ENCODE measurements at places on chromosomes 16 and 17.
A peak's percentile ranks its signal among the peaks of the same experiment; 100 is the strongest.

GRCh38 chr16:59748531-59748930 is 1014.4 kb upstream of the GOT2 start:
- no peak for DNase-seq

DNA sequence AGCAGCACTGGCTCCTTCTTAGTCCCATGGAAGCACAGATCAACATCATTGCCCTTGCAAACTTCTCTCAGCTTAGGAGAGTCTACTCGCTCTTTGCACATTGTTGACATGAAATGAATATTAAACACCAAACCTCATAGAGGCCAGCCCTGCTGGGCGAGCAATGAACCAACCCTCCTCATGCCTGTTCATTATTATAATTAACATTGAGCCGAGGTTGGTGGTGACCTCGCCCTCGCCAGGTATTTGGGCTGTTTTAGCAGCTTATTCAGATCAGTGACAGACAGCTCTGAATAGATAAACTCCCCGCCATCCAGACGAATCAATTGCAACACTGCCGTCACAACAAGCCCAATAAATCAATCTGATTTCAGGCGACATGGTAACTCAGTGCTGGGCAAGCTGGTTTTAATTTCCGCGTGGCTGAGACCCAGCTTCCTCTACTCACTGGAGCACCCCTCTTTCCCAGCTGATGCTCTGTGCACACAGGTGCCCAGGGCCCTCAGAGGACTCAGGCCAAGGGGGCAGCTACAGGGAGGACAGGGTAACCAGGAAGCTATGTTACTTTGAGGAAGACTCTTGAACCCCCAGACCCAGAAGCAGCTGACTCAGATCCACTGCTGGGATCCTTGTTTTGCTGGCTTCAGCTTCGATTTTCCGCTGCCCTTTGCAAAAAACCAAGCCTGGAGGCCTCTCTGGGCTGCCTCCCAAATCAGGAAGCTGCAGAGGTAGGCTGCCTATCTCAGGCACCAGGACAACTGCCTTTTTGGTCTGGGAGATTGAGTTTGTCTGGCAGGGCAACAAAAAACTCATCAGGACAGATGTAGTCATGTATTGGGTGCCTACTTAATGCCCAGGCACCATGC is 10.7 kb upstream of the SEZ6 start:
- DNase-seq = no peak

DNA sequence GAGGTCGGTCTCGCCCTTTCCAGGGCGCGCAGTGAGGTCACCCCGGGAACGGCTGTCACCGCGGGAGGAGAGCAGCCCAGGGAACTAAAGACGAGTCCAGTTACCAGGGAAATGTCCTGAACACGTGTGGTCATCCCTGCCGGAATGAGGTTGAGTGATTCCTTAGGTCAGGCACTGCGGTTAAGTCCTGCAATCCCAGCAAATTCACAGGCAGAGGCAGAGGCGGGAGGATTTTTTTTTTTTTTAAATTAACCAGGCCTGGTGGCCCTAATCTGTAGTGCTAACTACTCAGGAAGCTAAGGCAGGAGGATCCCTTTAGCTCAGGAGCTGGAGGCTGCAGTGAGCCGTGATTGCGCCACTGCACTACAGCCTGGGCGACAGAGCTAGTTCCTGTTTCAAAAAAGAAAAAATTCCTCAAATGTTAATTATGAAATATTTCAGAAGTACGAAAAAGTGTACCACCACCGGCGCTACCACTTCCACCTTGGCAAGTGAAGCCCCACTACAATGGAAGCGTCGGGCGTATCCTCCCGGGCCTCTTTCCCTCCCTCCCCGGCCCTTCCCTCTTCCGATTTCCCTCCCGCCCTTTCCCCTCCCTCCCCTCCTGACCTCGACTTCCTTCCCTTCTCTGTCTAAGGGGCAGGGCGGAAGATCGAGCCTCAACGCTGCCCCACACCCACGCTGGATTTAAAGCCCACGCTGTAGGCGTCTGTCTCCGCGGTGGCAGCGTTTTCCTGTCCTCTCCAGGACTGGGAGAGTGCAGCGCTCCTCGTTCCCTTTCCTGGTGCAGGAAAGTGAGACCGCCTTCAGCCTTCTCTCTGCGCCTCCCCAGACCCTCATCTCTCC is 27.3 kb downstream of the SLFN11 start:
- peak; percentile 53 for DNase-seq

DNA sequence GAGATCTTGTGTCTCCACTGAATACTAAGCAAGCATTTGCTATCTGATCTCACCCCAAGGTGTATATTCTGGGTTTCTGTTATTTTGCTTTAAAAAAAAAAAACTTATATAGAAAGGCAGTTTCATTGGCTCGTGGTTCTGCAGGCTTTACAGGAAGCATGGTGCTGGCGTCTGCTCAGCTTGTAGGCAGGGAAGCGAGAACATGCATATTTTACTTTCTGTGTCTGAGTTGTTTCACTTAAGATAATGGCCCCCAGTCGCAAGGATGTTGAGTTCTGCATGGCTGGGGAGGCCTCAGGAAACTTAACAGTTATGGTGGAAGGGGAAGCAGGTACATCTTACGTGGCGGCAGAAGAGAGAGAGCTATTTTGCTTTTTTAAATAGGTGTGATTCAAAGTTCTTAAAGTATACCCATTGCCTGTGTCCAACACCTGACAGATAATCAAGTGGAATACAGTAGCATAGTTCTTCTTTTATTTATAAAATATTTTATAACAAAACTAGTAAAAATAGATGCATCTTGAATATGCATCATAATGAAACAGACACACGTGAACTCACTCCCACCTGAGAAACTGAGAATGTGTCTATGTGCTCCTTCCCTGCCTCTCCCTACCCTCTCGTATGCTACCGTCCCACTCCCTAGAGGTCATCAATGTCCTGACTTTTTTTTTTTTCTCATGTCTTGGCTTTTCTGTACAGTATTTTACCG is 15.4 kb upstream of the ARHGAP17 start:
- peak; percentile 46 for DNase-seq

DNA sequence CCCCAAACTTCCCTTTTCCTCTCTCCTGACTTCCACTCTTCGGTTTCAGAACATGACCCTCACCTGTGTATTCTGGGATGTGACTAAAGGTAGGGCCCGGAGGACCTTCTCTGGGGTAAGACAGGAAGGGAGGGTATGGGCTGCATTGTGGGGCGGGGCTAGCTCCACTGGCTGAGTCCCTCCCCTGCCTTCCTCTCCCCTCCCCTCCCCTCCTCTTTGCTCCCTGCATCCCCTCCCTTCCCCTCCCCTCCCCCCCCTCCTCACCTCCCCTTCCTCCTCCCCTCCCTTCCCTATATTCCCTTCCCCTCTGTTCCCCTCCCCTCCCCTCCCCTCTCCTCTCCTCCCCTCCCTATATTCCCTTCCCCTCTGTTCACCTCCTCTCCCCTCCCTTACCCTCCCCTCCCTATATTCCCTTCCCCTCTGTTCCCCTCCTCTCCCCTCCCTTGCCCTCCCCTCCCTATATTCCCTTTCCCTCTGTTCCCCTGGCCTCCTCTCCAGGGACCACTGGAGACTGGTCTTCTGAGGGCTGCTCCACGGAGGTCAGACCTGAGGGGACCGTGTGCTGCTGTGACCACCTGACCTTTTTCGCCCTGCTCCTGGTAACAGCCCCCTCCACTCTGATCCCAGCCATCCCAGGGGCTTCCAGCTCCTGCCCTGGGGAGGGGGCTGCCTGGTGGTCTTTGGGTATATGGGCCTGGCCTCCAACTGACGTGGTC is 11.8 kb downstream of the ADGRG3 start:
- DNase-seq = no peak

GRCh38 chr16:75060723-75061122 is 55.9 kb downstream of the LDHD start:
- DNase-seq = no peak

GRCh38 chr17:47950448-47950847 is 7.2 kb downstream of the PRR15L start:
- DNase-seq = no peak

- no peak for DNase-seq
Observed at GRCh38 chr17:9958586-9959281, 53.7 kb upstream of the RCVRN start.

DNA sequence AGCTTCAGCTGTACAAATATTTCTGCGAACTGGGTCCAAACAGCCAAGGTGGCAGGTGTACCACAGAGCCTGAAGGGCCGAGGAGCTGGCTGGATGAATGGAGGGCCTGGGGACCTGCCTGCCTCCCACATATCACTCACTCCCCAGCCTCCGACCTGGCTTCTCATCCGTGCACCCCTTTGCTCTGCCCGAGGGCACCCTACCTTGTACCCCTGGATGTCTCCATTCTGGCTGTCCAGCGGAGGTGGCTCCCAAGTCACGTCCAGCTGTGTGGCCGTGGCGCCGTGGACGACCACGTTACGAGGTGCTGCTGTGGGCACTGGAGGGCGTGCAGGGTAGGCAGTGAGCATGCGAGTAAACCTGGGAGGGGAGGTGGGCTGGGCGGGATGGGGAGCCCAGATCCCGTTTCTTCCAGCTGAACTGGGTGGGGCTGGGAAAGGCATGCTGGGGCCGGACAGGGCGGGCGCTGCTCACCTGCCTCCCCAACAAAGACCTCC is 67.2 kb upstream of the CDC42EP4 start:
- no peak for DNase-seq

GRCh38 chr17:69141431-69142174 is at the start of gene ABCA6:
Gene ABCA6, minus strand, starts transcription at chr17:69141895. Its CDS starts 1,192 bp downstream, at chr17:69140703.
- DNase-seq = no peak

DNA sequence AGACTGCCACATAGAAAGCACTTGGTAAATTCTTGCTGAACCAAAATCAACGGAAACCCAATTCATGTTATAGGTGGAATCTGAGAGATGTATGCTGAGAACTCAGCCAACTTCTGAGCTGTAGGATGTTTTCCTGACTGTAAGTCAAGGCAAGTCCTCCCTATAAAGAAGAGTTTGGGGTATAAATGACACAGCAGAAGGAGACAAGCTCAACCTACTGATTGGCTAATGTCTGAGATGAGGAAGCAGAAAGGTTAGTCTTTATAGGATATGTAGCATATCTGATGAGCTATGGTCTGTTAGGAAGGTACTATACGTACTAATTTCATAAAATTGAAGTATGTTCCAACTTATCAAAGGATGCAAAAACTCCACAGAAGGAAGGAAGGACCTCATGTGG is 99.5 kb downstream of the XYLT1 start:
- no peak for DNase-seq

DNA sequence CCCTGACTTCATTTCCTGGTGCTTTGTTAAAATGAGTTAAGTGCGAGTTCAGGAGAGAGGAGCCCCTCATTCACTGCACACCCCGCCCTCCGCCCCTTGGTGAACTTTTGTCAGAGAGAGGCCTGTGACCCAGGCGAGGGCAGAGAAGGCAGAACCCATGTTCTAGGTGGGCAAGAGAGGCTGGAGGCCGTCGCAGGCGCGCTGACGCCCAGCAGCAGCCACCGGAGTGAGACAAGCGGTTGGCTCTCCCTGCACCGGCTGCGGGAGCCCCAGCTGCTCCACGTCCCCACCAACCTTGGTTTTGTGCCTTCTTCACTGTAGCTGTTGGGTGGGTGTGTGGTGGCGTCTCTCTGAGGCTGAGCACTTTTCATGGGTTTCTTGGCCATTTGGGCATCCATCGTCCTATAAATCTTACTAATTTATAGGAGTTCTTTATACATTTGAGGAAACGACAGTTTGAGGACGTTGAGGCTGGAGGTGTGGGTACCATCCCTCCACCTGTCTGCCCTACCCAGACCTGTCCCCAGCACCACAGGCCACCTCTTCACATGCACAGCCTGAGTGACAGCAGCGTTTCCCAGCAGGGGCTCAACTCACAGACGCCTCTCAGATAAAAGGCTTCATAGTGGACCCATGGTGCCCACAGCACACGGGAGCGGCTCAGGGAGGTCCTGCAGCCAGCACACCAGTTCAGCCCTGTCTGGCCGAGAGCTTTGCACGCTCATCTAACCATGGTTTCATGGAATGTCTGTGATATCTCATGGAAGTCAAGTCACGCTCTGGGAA is 45.2 kb upstream of the CBFA2T3 start:
- no peak for DNase-seq

DNA sequence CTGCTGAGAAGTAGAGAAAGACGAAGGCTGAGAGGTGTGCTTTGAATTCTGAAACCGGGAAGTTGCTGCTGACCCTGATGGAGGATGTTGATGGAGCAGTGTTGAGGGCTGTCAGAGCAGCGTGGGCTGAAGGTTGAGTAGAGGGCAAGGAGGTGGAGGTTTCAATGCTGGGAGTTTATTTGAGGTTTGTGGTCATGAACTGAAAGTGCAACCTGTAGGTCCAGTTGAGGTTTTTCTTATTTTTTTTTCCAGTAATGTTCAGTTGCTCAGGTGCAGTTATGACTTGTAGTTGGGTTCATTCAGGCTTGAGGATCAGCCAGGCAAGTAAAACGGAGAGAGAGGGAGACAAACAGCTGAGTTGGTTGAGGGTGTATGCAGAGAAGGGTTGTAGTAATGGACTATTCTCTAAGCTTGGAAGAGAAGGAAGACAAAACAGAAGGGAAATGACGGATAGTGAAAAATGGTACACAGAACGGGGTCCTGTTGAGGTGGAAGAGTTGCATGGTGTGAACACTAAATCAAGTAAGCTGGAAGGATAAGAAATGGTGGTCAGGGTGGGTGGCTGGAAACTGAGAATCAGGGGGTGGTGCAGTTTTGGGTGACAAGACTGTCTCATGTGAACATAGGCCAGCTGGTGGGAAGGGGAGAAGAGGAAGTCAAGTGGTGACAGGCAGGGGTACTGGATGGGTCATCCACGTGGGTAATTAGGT is 8.7 kb upstream of the UBE2G1 start:
- DNase-seq = peak; percentile 26

DNA sequence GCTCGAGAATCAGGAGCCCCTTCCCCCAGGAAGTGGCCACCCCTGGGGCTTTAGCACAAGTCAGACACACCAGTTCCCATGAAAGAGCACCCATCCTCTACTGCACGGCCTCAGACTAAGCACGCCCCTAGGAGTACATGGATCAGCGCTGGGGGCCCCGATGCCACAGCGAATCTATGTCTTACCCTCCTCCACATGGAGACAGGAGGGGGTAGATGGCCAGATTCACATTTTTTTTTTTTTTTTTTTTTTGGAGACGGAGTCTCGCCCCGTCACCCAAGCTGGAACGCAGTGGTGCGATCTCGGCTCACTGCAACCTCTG is 3.2 kb upstream of the EXOSC6 start:
- DNase-seq = no peak

- DNase-seq = no peak
Observed at GRCh38 chr17:34081269-34081668, 173.8 kb upstream of the CCL2 start.

GRCh38 chr16:23145186-23145585 is 4.1 kb downstream of the USP31 start:
- no peak for DNase-seq

- DNase-seq = peak; percentile 27
Observed at GRCh38 chr16:85750827-85751697, at the start of gene C16orf74. Gene C16orf74, minus strand, starts transcription at chr16:85751096. Its CDS starts 15,879 bp downstream, at chr16:85735217.
